ENCODE measurements at places on chromosomes 3 and 15. TPM values are rescaled to one million over a fixed set of nuclear protein-coding genes. Genes with fewer than 3 reads are reported as not detected.
A peak's percentile ranks its signal among the peaks of the same experiment; 100 is the strongest.

Gene TNFAIP8L3
- not detected for total RNA-seq

DNA sequence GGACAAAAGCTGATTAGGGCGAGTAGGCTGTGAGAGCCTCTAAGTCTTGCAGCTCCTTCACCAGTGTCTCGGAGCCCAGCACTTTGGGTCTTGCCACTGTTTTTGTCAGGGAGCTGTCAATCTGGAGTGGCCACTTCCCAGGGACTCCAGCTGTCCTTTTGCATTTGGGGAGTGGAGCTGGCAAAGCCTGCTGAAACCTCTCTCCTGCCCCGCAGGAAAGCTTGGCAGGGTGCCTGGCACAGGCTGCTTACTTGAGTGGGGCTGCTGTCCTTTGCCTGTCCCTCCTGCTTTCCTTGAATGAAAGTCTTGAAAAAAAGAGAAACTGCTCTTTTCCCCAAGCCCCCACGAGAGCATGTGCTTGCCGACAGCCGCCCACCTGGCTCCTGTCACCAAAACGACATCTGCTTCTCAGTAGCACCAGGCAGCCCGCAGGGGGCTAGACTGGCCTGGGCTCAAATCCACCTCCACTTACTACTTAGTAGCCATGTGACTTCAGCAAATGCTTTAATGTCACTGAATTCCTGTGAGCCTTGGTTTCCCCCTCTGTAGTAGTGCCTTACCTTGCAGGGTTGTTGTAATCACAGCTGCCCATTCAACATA is 13.7 kb downstream of the USP13 start:
- DNase-seq: no peak

DNA sequence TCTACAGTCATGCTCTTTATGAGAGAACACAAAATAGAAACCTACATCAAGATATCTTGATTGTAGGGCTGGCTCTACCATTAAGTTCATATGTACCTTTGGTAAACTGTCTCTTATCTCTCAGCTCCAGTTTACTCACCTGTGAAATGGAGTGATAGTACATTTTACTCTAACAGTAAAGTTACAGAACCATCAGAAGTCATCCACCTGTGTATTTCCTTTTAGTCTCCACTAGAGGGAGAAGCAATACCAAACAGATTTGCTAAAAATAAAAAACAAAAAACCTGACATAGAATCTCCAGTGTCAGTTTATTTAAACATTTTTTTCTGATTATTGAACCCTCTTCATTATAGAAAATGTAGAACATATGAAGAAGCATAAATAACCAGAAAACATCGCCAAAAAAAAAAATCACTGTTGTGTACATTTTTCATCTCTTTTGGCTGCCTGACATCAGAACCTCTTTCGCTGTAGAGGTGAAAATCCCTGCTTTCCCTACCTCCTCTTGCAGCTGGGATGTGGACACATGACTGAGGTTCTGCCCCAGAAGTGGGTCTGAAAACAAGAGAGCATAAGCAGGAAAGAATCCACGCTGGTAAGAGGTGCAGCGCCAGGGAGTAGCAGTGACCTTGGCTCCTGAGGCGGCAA is 48.7 kb upstream of the WDR72 start:
- no peak for DNase-seq

- no peak for DNase-seq
Measured at GRCh38 chr15:72397796-72398588, at the start of gene TMEM202. Gene TMEM202, plus strand, starts transcription at chr15:72398305. Its CDS starts 22 bp downstream, at chr15:72398327.

DNA sequence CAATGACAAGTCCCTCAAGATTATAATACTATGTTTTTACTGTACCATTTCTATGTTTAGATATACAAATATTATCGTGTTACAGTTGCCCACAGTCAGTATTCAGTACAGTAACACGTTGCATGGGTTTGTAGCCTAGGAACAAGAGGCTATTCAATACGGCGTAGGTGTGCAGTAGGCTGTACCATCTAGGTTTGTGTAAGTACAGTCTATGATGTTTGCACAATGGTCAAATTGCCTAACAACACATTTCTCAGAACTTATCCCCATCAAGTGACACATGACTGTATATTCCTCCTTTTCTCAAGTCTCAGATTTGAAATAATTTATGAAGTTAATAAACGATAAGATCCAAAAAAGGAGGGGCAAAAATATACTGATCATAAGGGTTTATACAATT is 21.7 kb downstream of the ZDHHC3 start:
- no peak for DNase-seq

- no peak for DNase-seq
Measured at GRCh38 chr3:10546820-10547263, 41.5 kb upstream of the ATP2B2 start.

DNA sequence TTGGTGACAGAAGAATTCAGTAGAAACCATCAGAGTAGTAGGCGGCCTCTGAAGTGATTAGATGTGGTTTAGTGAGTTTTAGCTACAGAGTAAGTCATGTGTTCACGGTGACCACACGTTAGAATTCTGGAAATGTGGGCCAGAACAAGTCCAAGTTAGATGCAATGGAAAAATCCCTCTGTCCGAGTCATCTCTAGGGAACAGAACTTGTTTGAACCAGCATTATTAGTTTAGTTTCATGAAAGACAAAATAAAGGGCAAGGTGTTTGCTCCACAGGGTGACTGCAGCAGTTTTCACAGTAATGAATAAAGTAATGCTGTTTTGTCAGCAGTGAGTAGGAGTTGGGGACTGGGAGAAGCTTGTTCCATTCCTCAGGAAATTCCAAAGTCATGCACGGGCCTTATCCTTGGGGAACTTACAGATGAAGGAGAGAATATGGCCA is 100.2 kb downstream of the CGNL1 start:
- DNase-seq: no peak

DNA sequence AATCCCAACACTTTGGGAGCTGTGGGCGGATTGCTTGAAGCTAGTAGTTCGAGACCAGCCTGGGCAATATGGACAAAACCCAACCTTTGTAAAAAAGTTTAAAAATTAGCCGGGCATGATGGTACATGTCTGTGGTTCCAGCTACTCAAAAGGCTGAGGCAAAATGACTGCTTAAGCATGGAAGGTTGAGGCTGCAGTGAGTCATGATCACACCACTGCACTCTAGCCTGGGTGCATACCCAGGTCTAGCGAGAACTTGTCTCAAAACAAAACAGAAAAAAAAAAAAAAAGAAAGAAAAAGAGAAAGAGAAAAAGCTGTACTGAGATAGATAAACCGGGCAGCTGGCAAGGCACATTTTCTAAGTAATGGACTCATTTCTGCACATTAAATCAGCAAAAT is 10.6 kb downstream of the ARPP19 start:
- DNase-seq: peak; percentile 54

DNA sequence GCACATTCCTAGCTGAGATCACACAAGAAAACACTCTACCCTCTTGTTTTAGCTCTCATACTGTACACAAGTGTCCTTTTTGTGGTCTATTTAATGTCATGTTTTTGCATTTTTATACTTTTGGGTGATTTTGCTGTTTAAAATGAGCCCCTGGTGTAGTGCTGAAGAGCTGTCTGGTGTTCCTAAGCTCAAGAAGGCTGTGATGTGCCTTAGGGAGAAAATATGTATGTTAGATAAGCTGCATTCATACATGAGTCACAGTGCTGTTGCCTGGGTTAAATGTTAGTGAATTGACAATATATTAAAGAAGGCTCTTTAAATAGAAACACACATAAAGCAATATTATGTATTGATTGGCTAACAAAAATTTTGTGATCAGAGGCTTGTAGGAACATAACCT is 387.4 kb upstream of the C2CD4B start:
- no peak for DNase-seq

GRCh38 chr3:175233957-175234940 is 375.1 kb downstream of the NAALADL2 start:
- DNase-seq: no peak

DNA sequence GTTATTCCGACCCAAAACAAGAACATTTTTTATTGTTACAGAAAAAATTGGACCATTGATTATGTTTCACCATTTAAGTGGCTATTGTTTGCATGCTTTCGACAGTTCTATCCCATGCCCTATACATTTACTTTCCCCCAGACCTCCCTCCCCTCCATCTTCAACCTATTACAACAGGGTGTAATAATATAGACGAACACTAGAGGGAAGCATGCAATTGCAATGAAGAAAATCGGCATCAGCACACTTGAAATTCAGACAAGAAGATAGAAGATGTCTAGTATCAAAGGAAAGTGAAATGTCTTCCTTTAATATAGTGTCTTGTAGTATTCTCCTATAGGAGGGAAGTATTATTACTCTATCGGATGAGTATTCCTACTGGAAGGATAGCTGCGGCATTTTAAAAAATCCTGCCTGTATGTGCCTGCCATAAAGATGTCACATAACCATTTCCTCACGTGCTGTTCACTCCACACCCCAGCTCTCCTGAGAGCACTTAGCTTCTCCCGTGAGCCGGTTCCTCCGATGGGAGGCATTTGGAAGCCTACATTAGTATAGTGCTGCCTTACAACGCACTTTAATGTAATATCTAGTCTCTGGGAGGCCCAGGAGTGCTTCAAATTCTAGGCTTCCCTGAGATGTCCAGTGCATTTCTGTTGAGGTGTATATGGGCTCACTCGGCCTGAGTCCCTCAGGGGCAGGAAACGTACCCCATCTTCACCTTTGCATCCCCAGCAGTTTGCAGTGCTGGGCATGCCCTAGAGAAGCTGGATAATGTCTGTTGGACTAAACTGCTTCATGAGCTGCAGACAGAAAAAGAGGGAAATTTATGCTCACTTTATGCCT is 17.8 kb upstream of the ERICH6 start:
- no peak for DNase-seq

GRCh38 chr15:90151989-90152645 is 49.0 kb upstream of the SEMA4B start:
- no peak for DNase-seq

Measured in activated naive CD4-positive, alpha-beta T cell treated with anti-CD3 and anti-CD28 coated beads, Interleukin-2, amount 50 U/mL, for 72 hours (primary cell).